ENCODE measurements at places on chromosomes 1 and 21. TPM values are rescaled to one million over a fixed set of nuclear protein-coding genes. Genes with fewer than 3 reads are reported as not detected.

The CSTB gene
- 13.5 TPM for total RNA-seq

The GPATCH3 gene
- total RNA-seq: 8.3 TPM

The LCE1B gene
- not detected for total RNA-seq

The PTGS2 gene
- 3.5 TPM for total RNA-seq

The ORC1 gene
- total RNA-seq: 1.9 TPM

The RHD gene
- total RNA-seq: not detected

The LCE3E gene
- not detected for total RNA-seq

The IGSF9 gene
- total RNA-seq: 0.12 TPM

The BNIPL gene
- total RNA-seq: 0.08 TPM

The GNAT2 gene
- total RNA-seq: not detected

The OR2AK2 gene
- total RNA-seq: not detected

The AIDA gene
- total RNA-seq: 34.1 TPM

The CNIH3 gene
- 14.0 TPM for total RNA-seq

The EMC1 gene
- total RNA-seq: 55.5 TPM

The VWA5B1 gene
- not detected for total RNA-seq

The RBM11 gene
- total RNA-seq: not detected

The LIPI gene
- not detected for total RNA-seq

The SLC44A3 gene
- 6.1 TPM for total RNA-seq

The OPTC gene
- total RNA-seq: not detected

The SYTL1 gene
- not detected for total RNA-seq

The RABGGTB gene
- total RNA-seq: 61.4 TPM

The HTR6 gene
- total RNA-seq: not detected

The PSEN2 gene
- 30.0 TPM for total RNA-seq

The SLC44A5 gene
- under 0.01 TPM for total RNA-seq

The FCN3 gene
- total RNA-seq: not detected

The KANK4 gene
- not detected for total RNA-seq

The KIF21B gene
- under 0.01 TPM for total RNA-seq

The TNFRSF9 gene
- total RNA-seq: not detected

The GPR52 gene
- 0.23 TPM for total RNA-seq

The KLHDC8A gene
- 0.08 TPM for total RNA-seq

The C8A gene
- total RNA-seq: not detected

The CACNA1S gene
- not detected for total RNA-seq

The GJA9 gene
- total RNA-seq: 0.12 TPM

The KRTAP7-1 gene
- not detected for total RNA-seq

The ADAM30 gene
- not detected for total RNA-seq

The ITPKB gene
- total RNA-seq: 5.3 TPM

The OR14K1 gene
- total RNA-seq: not detected

The SYT11 gene
- 31.8 TPM for total RNA-seq

The OR2L5 gene
- not detected for total RNA-seq

The OSBPL9 gene
- total RNA-seq: 102 TPM

The UMODL1 gene
- under 0.01 TPM for total RNA-seq

The LIN28A gene
- 0.08 TPM for total RNA-seq

The HOOK1 gene
- total RNA-seq: not detected
